Ureter (tissue), 1 donor: ENCODE measurements at places on chromosomes 7 and 10.

DNA sequence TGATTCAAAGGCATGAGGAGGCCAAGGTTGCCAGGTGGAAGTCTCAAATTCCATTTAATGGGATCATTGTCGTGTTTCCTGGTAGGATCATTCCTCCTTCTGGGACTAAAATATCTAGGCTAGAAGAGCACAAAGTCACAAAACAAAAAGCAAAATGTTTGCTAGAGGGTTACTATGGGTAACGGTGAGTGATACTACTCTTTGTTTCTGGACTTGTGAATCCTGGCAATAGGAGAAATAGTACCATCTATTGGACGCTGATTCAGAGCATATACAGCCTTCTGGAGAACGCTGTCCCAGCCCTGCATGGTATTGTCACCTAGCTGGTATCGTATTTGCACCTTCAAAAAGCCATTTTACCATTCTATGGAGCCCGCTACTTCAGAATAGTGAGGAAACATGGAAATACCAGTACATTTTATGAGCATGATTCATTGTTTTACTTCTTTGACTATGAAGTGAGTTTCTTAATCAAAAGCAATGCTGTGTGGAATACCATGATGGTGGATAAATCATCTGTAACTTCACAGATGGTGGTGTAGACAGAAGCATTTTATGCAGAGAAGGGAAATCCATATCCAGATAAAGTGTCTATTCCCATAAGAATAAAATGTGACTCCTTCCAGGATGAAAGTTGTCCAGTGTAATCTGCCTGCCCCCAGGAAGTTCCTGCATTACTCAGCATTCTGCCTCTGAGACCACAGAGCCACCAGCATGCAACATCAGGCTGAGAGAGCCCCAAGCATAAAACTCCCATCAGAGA is 361.0 kb downstream of the ETV1 start:
- DNase-seq, result no peak

DNA sequence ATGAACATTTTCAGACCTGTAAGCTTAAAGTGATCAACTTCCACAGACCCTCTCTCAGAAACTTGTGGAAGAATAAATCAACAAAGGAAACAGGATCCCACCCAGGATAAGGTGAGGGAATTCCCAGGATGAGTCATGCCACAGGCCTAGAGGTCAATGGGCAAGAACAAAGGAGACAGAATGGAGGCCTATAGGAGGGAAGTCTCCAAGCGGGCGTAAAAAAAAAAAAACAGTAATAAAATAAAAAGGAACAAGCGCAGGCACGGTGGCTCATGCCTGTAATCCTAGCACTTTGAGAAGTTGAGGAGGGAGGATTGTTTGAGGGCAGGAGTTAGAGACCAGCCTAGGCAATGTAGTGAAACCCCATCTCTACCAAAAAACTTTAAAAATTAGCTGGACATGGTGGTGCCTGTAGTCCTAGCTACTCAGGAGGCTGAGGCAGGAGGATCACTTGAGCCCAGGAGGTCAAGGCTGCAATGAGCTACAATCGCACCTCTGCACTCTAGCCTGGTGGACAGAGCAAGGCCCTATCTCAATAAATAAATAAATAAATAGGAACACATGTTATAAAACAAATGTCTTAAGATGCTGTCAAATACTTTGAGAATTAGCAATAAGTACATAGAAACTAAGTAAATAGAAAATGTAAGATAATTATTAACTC is 8.4 kb downstream of the SORBS1 start:
- DNase-seq, result no peak

- no peak for DNase-seq
Observed at GRCh38 chr10:14670551-14671240, 104.0 kb downstream of the FAM107B start.

DNA sequence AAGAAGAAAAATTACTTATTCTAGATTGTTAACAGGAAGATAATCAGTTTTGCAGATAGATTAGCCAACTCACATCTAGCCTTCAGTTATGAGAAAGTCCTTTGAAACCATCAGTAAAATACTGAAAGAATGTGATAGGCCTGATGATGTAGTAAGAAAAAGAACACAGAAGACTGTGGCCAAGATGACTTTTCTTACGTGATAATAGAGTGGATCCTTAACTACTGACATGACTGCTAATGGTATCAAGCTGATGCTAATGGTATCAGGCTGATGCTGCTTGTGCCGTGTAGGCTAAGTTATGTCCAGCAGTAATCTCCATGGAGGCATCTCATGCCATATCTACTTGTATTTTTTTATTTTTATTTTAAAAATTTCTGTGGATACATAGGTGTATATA is 114.2 kb downstream of the GLCCI1 start:
- no peak for DNase-seq

GRCh38 chr7:144518360-144518759 is 114.9 kb upstream of the NOBOX start:
- no peak for DNase-seq

DNA sequence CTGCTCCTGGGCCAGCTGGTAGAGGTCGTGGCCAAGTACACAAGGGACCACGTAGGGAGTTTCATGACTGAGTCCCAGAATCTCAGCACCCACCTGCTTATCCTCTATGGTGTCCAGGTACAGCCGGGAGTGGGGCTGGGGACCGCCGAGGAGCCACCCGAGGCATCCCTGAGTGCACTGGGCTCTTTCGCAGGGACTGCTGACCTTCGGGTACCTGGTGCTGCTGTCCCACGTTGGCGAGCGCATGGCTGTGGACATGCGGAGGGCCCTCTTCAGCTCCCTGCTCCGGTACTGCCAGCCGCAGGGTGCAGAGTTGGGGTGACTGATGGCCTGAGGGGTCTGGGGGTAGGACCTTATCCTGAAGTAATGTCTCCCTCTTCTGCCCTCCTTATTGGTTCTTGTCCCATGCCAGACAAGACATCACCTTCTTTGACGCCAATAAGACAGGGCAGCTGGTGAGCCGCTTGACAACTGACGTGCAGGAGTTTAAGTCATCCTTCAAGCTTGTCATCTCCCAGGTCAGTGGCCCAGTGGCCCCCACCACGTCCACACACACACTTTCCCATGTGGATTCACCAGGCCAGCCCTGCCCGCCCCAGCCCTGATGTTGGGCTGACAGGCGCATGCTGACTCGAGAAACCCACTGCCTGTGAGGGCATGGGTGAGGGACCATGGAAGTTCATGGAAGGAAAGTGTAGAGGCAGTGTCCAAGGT is 6.2 kb downstream of the ABCB8 start:
- no peak for DNase-seq

DNA sequence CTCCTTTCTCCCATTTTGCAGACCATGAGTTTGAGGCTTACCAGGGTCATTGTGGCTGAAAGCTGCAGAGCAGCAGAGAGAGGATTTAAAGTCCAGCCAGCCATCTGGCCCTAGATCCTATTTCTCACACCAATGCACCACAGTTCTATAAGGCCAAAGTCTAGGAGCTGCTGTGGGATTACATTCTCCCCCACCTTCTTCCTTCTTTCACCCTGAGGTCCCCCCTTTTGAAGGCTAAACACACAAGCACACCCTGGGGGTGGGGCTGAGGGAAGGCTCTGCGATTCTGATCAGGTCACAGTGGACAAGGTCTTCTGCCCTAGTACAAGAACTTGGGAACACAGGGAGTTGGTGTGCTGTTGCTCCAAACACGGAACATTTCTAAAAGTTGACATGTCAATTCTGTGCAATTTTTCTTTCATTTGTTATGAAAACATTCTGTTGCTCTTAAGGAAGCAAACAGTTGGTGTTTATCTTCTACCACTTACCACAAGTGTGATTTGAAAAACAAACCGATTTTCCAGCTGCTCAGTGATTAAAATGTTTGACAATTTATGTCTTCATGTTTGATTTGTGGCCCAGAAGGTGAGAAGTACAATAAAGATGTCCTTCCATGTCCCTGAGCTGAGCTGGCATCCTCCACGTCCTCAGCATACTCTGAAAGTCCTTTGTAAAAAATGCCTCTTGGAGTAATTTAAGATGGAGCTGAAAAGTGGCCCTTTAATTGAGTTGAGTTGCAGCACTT is 271.6 kb upstream of the PPP2R2D start:
- DNase-seq, result no peak

DNA sequence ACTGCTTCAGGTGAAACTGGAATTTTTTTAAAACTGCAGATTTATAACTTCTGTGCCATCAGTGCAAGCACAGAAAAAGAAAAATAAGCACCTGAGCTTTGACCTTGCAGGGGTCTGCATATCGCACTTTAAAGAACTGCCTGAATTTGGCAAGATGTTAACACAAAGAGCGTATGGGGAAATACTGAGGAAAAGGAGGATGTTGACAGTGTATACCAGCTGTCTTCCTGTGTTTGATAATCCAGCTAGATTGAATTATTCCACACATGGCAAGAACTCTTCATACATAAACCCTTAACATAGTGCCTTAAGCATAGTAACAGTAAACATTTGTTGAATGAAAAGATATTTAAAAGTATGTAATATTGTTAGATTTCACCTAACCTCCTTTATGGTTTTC is 30.0 kb downstream of the SMC3 start:
- no peak for DNase-seq

GRCh38 chr10:112784022-112784461 is 166.0 kb upstream of the TCF7L2 start:
- peak; percentile 25 for DNase-seq

GRCh38 chr7:5462216-5462615 is 38.6 kb upstream of the TNRC18 start:
- no peak for DNase-seq

DNA sequence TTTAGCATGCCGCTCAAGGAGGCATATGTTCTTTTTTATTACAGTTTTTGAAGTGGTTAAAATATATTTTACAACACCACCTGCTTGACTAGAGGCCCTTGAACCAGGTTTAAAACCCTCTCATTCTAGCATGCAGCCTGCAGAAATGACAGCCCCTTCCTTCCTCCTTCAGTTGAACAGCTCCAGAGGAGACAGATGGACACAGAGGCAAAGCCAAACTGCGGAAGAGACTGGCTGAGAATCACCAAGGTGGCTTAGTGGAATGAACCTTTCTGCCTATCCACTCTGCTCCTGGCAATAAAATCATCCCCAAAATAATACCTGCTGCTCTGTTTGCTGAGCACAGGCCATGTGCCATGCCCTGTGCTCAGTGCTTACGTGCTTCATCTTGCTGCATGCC is 23.9 kb upstream of the PLPP4 start:
- DNase-seq, result no peak

GRCh38 chr7:44150466-44150832 is 9.3 kb upstream of the MYL7 start:
- no peak for DNase-seq

DNA sequence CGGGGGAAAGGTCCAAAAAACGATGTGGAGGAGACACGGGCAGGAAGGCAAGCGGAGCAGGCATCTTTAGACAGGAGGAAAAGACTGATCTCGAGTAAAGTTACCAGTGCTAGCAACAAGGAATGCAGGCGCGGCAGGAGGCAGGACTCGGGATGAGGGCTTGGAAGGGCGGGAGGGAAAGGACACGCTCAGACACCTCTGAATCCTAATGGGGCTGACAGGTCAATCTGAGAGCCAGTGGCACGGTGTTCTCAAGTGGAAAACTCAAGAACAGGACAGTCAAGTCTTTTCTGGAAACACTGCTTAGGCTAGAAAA is 155.3 kb upstream of the COBL start:
- DNase-seq, result no peak

- no peak for DNase-seq
Observed at GRCh38 chr7:68623030-68623429, 975.2 kb upstream of the AUTS2 start.

- no peak for DNase-seq
Observed at GRCh38 chr7:128363261-128363721, 1.8 kb upstream of the PRRT4 start.

- DNase-seq, result peak; percentile 67
Observed at GRCh38 chr7:2248984-2249694, 7.1 kb downstream of the NUDT1 start.

DNA sequence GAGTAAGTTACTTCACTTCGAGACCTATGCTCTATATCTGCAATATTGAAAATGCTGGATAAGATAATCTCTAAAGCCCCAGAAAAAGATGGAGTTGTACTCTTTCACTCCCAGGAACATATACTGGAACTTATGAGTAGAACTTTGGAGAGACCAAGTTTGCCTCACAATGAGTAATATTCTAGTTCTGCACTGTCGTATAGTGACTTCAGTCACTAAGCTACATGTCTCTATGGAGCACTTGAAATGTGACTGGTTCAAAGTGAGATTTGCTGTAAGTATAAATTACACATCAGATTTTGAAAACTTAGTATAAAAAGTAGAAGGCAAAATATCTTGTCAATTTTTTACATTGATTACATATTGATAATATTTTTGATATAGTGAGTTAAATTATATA is 116.4 kb downstream of the PTEN start:
- no peak for DNase-seq

DNA sequence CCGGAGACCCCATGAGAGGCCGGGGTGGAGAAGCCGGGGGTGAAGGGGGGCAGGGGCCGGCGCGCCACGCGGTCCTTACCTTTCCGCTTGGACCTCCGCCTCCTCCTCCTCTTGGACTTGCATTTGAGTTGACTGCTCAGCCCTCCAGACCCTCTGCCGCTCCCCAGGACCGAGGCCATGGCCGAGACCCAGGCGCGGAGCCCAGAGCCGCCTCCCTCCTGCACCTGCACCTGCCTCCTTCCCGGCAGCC is 428 bp downstream of the ADARB2 start:
- no peak for DNase-seq

GRCh38 chr10:26318672-26319071 is 102.1 kb downstream of the GAD2 start:
- DNase-seq, result no peak

DNA sequence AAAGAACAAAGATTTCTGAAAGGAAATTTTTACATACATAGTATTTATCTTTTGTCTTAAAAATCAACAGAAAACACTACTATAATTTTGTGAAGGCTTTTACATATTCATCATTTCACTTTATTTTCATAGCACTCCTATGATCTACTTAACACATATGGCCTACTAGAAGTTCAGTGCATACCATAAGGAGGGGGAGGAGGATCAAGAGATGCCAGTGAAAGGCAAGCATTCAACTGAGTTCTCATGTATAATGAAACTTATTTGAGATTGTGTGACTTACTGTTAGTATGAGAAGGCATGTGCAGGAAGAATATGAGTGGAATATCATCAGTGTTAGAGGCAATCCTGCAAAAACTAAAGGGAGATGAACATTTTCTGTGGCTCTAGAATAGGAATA is 10.6 kb downstream of the BRAF start:
- DNase-seq, result no peak

GRCh38 chr7:81383846-81384245 is 386.0 kb downstream of the HGF start:
- DNase-seq, result no peak
